ENCODE measurements at places on chromosomes 5 and 9.

DNA sequence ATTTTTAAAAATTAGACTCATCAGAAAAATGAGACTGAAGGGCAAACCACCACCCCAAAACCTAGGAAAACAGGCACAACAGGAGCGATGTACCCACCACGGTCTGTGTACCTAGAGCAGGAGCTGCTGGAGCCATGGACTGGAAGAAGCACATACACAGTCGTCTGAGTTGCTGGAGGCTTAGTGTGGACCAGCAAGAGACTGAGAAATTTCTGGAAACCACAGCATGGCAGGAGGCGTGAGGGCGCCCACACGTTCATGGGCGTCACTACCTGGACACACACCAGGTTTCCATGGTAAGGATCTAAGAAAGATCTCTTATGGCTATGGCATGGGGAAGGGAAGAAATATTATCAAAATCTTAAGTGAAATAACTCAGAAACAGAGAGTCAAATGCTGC lies 91.9 kb downstream of the MED10 start:
- no peak for DNase-seq

DNA sequence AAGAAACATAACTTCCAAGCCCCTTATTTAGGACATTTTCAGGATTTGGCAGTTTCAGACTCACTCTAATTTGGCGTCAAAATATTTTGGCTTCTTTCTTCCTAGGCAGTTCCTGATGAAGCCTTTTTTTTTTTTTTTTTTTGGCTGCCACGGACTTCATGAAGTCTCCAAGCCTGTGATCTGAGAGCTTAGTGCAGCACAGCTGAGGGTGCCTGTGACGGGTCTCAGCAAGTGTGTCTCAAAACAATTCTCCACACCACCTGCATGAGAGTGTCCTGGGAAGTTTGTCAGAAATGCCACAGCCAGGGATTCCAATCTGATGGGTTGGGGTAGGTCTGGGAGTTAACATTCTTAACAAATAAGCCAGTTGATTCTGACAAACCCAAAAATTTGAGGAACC lies 6.0 kb upstream of the ESM1 start:
- DNase-seq = no peak

- no peak for DNase-seq
These were observed 12.7 kb downstream of the IRF1 start for GRCh38 chr5:132477784-132478365.

- DNase-seq = no peak
These were observed 63.9 kb downstream of the ERAP1 start for GRCh38 chr5:96743805-96744204.

Measured in activated CD8-positive, alpha-beta memory T cell treated with anti-CD3 and anti-CD28 coated beads, Interleukin-2, amount 50 U/mL, for 48 hours (primary cell).